ENCODE measurements at places on chromosomes 1 and 21.

DNA sequence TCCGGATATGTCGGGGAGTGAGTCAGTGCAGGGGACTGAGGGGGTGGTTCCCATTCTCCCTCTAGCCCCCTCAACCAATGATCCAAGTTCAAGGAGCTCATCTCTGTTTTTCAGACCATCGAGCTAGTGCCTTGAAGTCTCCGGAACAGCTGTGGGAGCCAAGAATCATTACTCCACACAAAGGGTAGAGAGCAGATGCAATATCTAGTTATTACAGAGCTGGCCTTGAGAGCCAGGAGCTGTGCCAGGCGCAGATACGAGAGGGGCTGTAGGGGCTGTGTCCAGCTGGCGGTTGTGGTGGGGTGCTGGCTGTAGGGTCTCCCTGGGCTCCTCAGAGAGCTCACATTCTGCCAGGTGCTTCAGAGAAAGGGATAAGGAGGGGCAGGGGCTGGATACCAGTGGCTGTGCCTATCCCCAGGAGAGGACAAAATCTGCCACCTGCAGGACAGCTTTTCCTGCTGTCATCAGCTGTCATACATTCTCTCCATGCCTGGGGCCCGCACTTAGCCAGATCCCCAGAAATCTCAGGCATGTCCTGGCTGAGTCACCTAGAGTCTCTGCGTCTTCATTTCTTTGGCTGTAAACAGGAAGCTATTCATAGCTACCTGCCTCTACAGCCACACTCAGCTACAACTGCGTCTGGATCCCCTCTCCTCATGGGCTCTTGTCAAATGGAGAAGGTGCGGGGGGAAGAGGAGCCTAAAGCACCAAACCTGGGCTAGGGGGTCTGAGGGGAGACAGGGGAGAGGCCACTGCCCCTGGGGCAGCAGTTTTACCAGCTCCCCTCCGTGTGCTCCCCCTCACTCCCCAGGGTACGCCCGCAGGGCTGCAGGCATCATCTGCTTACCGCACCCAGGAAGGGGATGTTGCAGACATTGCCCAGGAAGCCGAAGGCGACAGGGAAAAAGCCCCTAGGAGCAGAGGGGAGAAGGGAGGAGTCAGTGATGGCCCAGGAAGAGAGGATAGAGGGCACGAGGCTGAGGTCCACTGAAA, 2.4 kb upstream of the KISS1 start:
- DNase-seq: no peak

- no peak for DNase-seq
Observed at GRCh38 chr1:192824511-192824910, 15.7 kb downstream of the RGS2 start.

- no peak for DNase-seq
Observed at GRCh38 chr1:245621589-245621988, 466.8 kb downstream of the KIF26B start.

- no peak for DNase-seq
Observed at GRCh38 chr1:165365341-165365740, 8.8 kb upstream of the LMX1A start.

DNA sequence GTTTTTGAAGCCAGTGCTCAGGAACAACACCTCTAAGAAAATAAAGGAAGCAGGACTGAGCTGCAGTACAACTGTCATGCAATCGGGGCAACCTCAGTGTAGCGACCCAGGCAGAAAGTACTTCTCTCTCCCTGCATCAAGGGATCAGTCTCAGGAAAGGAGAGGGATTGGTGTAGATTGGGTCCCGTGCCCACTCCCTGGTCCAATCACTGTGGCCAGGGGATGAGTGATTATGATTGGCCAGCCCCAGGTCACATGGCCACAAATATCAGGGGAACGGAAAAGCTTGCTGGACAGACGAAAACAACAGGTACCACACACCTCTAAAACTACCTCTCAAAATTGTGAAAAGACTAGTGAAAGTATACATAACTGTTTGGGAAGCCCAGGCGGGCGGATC, 136.2 kb upstream of the F3 start:
- DNase-seq: no peak

DNA sequence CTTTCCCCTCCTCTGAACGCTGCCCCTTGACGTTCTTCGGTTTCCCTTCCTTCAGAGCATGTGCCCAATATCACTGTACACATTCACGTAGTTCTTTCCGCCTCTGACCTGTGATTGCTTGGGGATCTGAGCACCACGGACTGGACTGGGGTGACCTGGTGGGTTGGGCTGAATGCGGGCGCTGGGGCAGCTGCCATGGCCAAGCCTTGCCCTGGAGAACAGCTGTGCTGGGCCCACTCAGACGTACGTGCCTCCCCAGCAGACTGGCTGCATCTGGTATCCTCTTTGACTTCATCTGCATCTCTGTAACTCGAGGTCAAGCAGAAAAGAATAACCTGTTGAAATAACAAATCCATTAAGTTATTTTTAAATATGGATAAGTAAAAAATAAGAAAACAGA, 35.1 kb upstream of the DISC1 start:
- no peak for DNase-seq

GRCh38 chr1:14654554-14654953, 56.1 kb downstream of the KAZN start:
- no peak for DNase-seq
